NCI-H2107 (cell line): ENCODE measurements at places on chromosomes 3 and 15.
A peak's percentile ranks its signal among the peaks of the same experiment; 100 is the strongest.

- DNase-seq, result no peak
These were observed 307.1 kb downstream of the TLE3 start for GRCh38 chr15:69790632-69791031.

DNA sequence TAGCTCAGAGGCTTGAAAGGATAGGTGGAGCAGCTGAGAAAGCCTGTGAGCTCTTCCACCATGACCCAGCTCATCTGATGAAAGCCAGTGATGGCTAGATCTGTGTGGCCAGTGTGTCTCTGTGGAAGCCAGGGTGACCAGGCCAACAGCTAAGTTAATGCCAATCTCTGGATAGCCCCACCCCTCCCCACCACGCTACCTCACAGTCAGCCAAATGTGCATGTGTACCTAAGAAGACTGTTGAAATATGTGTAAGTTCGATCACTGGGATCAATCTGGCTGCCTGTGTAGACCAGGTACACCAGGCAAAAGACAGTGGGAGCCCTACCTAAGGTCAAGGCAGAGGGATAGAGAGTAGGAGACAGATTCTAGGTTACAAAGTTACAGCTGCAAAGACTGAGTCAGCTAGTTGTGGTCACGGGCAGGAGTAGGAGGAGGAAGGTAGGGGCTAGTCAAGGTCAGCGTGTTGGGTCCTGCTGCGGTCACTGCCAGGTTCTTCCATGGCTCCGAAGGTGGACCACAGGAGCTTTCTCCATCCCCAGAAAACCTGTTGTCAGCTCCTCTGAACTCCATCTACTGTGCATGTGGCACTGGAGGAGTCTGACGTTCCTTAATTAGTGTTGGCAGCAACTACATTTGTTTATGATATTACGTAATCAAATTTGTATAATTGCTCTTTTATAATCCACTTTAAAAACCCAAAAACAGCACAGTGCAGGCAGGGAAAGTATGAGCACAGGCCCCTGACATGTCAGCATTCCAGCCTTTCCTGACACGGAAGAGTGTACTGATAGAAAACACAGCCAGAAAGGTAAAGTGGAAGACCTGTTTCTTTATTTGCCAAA lies 318.0 kb downstream of the CLSTN2 start:
- no peak for DNase-seq

GRCh38 chr3:136928240-136928639 lies 29.5 kb upstream of the IL20RB start:
- DNase-seq, result no peak

- DNase-seq, result no peak
These were observed 85.5 kb upstream of the CGNL1 start for GRCh38 chr15:57290826-57291225.

DNA sequence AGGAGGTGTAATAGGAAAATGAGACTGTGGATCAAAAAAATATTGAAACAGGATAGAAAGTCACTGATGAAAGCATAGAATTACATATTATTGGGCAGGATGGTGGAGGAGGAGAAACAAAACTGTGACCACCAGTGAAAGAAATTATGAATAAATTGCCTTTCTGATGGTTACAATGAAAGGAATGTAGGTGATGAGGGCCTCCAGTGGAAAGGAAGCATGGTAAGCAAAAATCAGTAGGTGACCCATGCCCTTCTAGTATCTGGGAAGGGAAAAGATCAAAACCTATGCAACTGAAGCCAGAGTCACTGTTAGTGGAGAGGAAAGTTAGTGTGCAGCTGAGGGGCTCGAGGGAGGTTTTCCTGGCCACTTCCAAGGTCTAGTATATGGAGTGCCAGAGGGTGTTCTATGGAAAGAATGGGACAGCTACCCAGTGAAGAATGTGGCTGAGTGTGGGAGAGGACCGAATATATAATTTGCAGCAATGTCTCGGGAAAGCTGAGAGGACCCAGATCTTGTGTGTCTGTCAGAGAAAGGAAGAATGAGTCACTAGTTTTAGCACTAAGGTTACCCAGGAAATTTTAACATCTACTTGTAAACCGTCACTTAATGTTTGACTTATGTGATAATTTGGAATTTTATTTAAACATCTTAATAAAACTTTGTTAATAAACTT lies 146.2 kb downstream of the NFKBIZ start:
- DNase-seq, result no peak

DNA sequence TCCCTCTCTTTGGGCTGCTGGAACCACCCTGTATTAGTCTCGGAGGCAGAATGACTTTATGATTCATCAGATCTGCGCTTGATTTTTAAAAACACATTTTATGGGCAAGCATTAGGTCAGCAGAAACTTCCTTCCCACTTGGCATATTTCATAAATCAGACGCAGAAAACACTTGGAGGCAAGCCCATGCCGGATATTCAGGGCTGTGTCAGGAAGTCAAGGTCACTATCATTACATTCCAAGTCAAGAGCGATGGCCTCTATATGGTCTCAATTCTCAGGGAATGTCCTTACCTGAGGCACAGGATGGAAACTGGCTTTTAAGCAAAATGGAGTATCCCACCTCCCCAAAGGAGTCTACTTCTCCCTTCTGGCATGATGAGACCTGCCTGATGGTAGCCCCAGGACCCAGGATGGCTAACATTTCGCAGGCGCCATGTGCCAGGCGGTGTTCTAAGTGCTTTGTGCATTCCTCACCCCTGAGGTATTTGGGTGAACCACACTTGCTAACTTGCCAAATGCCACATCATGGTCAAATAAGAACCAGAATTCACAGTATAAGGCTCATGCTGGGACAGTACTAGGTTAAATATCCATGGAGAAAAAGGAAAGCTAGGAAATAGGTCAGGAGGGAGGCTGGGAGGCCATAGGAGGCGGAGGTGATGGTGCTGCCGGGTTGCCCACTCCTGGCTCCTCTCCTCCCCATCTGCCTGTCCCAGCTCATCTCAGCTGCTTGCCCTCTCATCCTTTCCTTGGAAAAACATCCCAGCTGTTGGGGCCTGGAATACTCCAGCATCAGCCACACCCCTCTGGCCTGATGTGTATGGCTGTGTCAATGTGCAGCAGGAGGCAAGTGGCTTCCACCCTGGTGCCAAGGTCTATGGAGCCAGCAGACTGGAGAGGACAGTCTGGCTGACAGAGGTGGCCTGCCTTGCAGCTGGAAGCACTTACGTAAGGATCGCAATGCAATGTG lies 18.8 kb downstream of the BCL2L10 start:
- no peak for DNase-seq

DNA sequence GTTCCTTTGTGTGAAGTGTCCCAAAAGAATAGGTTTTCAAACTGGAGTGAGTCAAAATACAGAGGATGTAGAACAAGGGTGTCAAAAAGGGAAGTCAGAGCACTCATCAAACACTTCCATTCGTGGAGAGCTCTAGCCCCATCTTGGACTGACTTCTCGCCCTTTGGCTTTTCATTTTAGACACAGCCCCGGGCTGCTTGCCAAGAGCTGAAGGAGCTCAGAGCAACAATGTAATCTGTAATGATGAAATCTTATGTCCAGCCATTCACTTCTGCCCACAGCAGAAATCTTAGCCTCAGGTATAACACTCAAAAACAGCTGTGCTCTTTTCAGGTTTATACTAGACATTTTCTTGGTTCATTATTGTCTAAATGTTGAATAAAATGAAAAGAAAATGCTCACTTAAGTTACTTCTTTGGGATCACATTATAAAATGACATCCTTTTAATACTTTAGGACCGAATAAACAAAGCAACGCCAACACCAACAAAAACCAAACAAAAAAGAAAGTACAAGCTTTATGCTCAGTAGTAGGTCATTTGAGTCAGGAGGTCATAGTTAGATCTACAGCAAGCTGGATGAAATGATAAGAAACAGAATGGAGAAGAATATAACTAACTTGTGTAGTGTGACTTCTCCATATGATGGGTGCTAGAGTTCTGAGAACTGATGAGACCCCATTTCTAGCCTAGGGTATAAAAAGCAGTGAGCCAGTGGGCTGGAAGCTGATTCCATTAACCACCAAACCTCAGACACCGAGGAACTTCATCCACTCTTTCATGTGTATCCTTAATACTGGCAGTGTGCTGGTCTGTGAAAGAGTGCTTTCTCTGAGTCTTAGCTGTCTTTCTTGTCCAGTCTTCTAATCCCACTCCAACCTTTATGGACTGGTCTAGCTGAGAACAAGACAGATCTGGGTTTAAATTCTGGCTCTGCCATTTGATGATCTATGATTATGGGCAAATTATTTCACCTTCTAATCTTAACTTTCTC lies 131.8 kb upstream of the SLC7A14 start:
- DNase-seq, result no peak

- DNase-seq, result no peak
These were observed 5.9 kb upstream of the RTF1 start for GRCh38 chr15:41411031-41411430.

DNA sequence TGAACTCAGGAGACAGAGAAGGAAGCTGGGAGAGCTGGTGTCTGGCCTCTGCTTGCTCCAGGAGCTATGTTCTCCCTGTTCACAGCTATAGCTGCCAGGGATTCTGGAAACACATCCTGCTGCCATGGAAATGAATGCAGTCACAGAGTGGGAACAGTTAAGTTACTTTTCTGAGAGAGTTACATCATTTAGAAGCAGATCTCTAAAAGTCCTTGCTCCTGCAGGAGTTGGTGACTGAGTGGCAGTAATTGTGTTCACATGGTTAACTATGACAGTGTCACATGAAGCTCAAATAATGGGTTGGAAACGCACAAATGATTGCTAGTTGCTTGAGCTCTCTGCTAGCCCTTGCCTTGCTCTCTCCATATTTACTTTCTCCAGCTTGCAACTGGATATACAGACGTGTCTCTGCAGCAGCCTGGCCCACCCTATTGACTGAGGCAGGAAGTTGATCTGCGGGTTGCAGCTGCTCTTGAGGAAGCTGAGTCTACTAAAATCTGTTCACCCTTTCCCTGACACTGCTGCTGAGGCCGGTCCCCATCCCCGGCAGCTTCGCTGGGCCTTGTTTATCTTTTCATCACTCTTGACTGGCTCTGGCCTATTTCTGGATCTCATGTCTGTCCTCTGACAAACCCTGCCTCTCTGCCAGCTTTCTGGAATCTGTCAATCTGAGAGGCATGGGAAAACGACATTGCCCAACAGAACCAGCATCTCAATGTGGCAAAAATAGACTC lies 16.7 kb upstream of the ISLR start:
- no peak for DNase-seq

DNA sequence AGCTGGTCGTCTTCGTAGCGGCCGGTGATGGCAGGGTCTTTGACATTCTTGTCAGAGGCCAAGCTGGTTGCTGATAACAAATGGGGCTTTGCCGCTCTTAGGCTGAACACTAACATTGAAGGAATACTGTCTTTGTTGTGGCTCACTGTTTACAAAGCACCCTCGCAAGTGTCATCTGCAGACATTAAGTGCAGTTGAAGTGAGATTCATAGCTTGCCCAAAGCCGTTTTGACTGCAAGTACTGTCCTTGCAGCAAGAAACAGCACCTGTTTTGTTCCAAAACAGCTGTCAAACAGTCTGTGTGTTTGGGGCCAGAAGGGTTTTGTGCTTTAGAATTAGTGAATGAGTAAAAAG lies 568 bp downstream of the SENP2 start:
- DNase-seq, result peak; percentile 66

- no peak for DNase-seq
These were observed 51.2 kb upstream of the SAMMSON start for GRCh38 chr3:69948246-69948862.

DNA sequence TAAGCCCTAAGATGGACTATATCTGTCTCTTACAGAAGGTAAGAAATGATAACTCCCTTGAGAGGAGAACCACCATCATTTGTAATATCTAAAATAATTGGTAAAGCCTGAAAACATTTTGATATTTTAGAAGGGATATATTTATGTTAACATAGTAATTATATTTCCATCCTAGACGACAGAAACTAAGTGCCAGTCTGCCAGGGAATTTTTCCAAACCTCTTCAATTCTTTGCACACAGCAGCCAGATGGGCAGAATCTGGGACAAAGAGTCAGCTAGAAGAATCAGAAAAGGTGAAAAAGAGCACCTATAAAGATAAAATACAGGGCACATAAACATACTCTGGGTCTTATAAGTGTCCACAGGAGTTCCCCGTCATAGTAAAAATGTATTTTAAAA lies 70.0 kb upstream of the CBLB start:
- no peak for DNase-seq

- DNase-seq, result no peak
These were observed 225.2 kb upstream of the TPRG1 start for GRCh38 chr3:188946351-188947240.

GRCh38 chr3:13281507-13282357 lies 138.4 kb downstream of the NUP210 start:
- no peak for DNase-seq

- no peak for DNase-seq
These were observed 81.1 kb downstream of the SLTM start for GRCh38 chr15:58852347-58852746.

- DNase-seq, result no peak
These were observed 201.6 kb upstream of the GOLGA6L4 start for GRCh38 chr15:84033793-84034553.

DNA sequence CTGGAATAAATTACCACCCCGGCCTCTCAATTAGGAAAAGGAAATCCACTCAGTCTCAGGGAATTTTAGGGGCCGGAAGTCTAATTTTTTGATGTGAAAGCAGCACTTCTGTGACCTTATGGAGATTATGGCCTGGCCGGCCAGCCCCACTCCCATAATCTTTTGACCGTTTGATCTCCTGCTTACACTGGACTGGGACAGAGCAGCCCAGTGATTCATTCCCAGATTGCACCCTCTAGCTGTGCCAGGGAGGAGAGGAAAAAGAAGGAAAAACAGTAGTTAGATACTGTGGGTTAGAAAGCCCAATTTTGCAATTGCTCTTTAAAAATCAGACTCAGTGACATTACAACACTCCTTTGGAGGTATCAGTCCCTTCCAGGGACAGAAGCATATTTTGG lies 32.4 kb downstream of the GJD2 start:
- DNase-seq, result no peak

- no peak for DNase-seq
These were observed 43.5 kb upstream of the ABI3BP start for GRCh38 chr3:101036676-101037075.

DNA sequence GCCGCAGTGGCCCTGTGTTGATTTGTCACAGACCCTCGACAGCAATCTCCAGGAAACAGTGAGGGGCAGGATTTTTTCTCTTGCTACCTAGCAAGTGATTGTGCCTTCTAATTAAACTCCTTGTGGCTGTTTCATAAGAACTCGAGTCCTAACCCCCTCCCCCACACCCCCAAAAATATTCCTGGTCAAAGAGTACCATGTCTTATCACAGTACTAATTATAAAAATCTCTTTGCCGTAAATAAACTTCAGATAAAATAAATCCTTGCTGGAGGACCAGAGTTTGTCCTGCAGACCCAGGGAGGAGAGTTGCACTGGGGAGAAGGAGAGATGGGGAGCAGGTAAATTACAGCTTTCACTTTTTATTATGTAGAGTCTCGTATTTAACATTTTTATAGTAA lies 64.3 kb downstream of the FAM174B start:
- no peak for DNase-seq

- no peak for DNase-seq
These were observed 247.4 kb downstream of the GABRG3 start for GRCh38 chr15:27218426-27218825.

GRCh38 chr15:48414015-48414414 lies 82.8 kb downstream of the DUT start:
- no peak for DNase-seq

GRCh38 chr3:169575381-169575780 lies 88.1 kb downstream of the MECOM start:
- DNase-seq, result no peak
